ENCODE measurements at places on chromosomes 3 and 15.

GRCh38 chr3:52121464-52121805 lies 32.8 kb downstream of the POC1A start:
- peak; percentile 58 for DNase-seq

DNA sequence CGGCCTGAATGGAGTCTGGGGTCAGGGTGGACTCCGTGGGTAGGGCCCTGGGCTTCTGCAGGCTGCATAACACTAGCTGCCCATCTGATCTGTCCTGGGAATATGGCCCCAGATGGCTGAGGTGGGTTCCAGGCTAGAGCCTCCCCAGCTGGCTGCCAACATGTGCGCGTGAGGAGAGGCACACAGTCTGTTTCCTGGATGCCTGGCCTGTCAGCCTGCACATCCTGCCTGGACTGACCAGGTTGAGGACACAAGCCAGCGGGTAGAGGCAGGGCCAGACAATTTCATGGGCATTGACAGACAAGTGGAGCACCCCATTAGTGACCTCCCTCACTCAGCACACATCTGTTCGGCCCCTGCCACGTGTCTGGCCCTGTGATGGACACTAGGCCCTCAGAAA lies 29.8 kb upstream of the RPL29 start:
- no peak for DNase-seq

DNA sequence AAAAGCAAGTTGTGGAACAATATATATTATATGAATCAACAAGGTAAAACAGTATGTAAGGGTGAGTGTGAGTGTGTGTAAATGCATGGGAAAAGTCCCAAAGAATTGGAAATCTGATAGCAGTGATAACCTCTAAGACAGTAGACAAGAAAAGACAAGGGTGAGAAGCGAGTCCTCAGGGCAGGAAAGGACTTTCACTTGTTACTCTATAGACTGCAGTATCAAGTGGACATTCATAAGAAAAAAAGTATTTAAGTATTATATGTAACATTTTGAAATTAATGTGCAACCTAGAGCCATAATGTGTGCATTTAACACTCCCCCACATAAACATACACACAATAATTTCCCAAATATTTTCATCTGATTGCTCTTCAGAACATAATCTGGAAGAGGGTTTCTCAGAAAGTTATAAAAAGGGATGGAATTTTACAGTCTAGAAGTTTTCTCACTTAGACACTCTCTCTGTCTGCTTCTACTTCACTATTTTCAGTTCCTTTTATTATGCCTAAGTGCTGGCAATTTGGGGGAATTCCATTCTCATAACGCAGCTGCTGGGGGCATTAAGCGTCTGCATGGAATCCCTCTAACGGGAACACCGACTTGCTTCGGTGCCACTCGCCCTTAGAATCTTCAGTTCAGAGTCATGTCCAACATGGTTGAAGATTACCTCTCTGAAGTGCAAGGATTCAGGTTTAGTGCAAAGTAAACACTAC lies 50.0 kb upstream of the CDIN1 start:
- DNase-seq = peak; percentile 14

DNA sequence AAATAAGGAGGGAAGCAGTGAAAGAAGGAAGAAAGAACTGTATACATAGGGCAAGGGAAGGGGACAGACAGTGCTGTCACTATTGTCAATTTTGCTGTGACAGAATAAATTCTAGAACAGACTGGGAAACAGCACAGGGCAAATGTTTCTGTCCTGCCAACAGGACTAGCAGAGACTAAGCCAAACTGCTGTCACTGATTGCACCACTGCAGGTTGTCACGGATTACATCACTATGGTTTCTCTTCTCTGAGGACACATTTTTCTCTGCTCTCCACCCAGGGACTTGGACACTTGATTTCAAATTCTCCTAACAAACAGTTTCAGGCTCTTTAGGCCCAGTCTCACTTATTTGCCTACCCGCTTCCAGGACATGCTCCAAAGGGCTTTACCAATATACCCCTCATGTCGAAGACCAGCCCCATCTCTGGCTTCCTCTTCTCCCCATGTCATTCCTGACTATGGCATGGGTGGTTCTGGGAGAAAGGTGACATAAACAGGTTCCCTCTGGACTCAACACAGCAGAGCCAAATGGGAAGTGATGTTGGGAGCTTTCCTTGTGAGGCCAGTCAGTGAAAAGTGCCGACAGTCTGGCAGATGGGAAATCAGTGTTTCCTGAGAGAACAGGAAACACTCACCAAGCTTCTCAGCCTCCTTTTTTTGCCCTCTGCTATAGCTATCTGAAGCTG lies 70.2 kb upstream of the ST3GAL6 start:
- no peak for DNase-seq

GRCh38 chr15:101123222-101123910 lies 128.5 kb downstream of the CHSY1 start:
- DNase-seq = no peak

GRCh38 chr15:39461536-39462130 lies 119.2 kb upstream of the THBS1 start:
- no peak for DNase-seq

DNA sequence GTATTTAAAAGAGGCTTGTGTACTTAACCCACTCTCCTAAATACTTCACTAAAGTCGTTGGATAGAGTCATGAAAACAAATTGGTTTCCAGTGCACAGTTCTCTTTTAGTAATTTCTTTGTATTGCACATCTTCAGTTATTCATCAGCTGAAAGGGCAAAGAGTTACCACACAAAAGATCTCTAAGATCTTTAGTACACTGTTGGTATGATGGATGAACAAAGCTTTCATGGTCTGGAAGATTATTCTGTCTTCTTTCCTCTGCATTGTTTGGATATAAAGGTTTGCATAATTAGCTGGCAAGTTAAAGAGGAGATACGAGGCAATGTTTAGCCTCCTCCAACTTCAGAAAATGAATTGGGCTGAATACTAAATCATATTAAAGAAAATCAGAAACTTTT lies 40.5 kb downstream of the BCHE start:
- DNase-seq = no peak

- no peak for DNase-seq
Observed at GRCh38 chr3:43013743-43014155, 34.6 kb downstream of the GASK1A start.

DNA sequence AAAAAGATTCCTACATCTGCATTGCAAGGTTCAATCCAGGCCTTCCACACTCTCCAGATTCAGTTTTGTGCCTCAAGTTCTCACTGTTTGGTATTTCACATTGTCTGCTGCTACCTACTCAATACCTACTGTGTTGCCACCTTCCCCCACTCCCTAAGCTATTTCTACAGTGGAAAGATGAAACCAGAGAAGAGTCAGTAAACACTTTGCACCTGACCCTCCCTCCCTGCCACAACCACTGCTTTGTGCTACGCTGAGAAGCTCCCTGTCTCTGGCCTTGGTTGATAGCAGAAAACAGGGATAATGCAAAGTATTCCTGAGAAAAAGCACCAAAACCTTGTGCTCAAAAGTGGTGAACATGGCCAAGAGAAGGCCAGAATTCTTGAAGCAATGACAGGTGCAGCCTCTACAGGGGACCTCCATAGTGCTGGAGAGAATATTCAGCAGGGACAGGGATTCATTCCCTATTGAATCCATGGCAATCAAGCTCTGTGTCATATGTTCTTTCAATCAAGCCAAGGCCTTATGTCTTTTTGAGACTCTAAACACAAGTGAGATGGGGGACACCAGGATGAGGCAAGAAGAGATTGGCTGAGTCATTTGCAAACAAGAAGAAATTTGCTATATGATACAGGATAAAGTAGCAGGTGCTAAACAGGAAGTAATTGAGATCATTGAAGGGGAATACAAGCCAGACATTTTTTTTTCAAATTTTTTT lies 83.5 kb upstream of the LIPC start:
- no peak for DNase-seq

GRCh38 chr15:101810876-101811275 lies 1.1 kb upstream of the OR4F15 start:
- DNase-seq = no peak

- DNase-seq = no peak
Observed at GRCh38 chr3:30473374-30474051, 132.9 kb upstream of the TGFBR2 start.

- no peak for DNase-seq
Observed at GRCh38 chr3:14518893-14519292, 21.2 kb downstream of the GRIP2 start.

DNA sequence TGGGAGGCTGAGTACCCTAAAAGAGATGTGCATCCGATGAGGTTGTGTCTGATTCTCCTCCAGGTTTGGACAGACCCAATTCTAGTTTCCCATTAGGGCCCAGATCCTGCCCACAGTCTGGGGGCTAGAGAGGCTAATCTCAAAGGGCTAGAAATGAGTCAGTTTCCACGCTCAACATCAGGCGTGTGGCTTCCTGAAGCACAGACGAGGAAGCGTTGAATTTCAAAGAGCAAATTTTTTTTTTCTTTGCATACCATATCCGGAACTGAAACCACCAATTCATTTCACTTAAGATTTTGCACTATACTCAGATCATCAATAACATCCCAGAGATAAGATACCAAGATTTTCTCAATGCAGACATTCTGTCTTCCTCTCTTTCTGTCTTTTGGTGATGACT lies 173.8 kb upstream of the BCL6 start:
- DNase-seq = peak; percentile 27

- DNase-seq = no peak
Observed at GRCh38 chr15:64459066-64459781, 1.2 kb upstream of the ZNF609 start.

GRCh38 chr3:60013241-60013640 lies 963.4 kb upstream of the CFAP20DC start:
- DNase-seq = no peak

DNA sequence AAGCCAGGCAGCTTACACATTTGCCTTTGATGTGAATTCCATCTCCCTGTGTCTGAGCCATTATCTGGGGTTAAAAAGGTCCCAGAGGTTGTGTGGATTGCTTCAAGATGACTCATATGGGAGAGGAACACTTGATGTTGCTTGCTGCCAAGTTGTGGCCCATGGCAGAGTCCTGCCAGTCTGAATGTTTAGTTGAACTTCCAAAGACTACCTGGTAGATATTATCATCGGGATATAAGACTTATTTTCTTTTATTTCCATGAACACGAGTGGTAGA lies 85.6 kb downstream of the TJP1 start:
- DNase-seq = no peak

DNA sequence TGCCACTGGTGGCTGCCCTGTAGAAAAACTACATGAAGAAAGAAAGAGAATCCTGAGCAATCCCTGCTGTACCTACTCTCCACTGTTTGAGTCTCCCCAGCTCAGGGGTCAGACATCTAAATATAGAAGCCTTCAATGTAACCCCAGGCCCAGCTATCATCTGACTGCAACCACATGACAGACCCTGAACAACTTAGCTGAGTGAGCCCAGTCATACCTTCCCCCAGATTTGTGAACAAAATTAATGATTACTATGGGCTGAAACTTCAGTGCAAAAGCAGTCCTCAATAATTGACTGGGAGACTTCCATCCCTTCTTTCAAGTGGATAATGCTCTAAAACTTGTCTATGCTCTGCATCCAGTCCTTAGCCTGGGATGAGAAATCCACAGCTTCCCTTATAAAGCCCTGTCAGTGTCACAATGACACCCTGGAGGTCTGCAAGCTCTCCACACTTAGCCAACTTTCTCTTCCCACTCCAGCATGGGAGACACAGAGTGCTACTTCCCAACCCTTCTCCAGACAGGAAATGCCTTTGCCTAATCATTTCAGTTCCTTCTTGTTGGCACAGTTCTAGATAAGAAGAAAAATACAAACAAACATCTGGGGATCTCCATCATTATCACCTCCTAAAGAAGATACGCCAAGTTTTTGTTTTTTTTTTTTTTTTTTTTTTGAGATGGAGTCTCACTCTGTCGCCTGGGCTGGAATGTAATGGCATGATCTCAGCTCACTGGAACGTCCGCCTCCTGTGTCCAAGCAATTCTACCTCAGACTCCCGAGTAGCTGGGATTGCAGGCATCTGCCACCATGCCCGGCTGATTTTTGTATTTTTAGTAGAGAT lies 198.5 kb upstream of the GADL1 start:
- DNase-seq = no peak

DNA sequence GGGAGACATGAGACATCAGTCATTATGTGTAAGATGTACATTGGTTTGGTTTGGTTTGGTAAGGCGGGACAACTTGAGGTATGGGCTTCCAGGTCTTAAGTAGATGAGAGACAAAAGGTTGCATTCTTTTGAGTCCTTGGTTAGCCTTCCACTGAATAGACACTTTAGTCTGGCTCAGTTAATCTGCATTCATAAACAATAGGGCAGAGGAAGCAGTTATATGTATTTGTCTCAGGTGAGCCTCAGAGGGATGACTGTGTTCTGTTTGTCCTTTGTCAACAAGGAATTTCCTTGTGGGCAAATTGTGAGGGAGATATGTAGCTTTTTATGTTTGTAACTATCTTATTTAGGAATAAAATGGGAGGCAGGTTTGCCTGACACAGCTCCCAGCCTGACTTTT lies 50.4 kb downstream of the TCF12 start:
- no peak for DNase-seq

DNA sequence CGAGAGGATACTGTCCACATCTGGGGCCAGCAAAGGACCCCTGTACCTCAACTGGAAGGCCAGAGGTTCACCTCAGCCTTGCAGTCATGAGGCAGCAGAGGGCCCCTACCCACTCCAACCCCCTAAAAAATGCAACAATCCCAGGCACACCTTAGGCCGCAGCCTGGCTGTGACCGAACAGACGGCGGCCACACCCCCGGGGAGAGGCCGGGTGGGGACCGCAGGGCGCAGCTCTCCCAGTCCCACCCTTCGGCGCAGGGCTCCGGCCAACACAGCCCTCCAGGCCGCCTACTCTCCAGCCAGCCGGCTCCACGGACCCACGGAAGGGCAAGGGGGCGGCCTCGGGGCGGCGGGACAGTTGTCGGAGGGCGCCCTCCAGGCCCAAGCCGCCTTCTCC lies 457 bp upstream of the DNAJA4 start:
- no peak for DNase-seq

GRCh38 chr3:149442043-149442442 lies 32.5 kb upstream of the TM4SF4 start:
- DNase-seq = no peak

DNA sequence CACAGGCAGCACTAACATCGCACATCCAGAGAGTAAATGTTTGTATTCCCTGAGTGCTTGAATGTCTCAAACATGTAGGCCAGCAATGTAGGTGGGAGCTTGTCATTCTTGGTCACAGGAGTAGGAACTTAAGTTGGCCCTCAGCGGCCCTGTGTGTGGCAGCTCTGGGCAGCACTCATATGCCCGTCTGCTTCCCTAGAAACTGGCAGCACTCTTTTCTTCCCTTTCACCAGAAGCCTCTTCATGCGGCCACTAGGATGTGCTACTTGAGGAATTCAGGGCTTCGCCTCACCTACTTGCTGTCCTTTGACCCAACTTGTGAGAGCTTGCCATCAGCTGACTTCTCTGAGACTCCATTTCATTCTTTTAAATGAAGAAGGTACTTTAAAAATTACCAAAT lies 69.5 kb downstream of the TIPARP start:
- DNase-seq = no peak

- peak; percentile 7 for DNase-seq
Observed at GRCh38 chr15:58185439-58185838, 47.3 kb downstream of the AQP9 start.

DNA sequence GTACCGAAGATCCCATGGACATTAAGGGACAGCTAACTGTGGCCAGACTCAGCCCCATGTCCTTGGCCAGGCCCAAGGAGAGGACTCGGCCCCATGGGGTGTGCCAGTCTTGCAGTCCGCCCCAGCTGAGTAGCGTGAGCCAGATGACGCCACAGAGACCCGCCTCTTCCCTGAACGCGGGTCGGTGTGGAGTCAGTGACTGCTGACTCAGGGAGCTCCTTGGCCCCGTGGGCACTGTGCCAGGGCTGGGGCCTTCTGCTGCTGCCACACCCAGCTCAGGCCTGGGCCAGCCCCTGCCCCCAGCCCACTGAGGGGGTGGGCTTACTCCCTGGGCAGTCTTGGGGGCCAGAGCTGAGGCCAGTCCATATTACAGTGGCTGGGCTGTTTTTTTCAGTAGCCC lies 52.8 kb downstream of the PLXNA1 start:
- no peak for DNase-seq
